ENCODE measurements at places on chromosomes 1 and 21. TPM values are rescaled to one million over a fixed set of nuclear protein-coding genes. Genes with fewer than 3 reads are reported as not detected.

The FAM3B gene
- polyA plus RNA-seq, result not detected

DNA sequence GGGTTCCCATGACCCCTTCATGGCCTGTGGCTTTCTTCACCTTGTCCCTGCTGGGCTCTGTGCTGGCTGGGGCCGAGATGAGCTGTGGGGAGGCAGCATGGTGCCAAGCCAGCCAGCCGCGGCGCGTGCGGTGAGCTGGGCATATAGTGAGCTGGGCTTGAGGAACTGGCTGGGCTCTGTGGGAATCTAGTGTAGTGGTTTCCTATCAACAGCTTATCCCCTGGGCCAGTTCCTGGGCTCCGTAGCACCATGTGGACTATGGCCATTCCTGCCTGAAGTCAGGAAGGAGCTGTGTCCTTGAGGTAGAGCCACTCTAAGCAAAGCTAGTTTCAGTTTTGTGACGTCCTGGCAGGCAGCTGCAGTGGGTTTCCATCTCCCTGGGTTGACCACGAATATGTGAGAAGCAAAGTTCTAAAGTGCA is 1.8 kb downstream of the NCMAP start:
- peak overlapping the region; percentile 74 for H3K4me3 ChIP-seq
- H3K27ac ChIP-seq, result peak overlapping the region; percentile 41
- peaks cover 37% of the 10 kb centered on the region for H3K27me3 ChIP-seq
- peaks cover 19% of the 10 kb centered on the region for H3K4me1 ChIP-seq
- no peaks in the 10 kb centered on the region for H3K36me3 ChIP-seq

- H3K36me3 ChIP-seq, result no peaks in the 10 kb centered on the region
- no peak within 1 kb of the TSS for H3K27ac ChIP-seq
- DNase-seq, result no peak
- no peaks in the 10 kb centered on the region for H3K4me1 ChIP-seq
- H3K27me3 ChIP-seq, result no peaks in the 10 kb centered on the region
These were observed at the start of gene CLDN8 for GRCh38 chr21:30216041-30216723. CLDN8 (minus strand) TSS chr21:30216097; CDS start chr21:30215925, 172 bp downstream.

The LCE2C gene
- polyA plus RNA-seq, result not detected

DNA sequence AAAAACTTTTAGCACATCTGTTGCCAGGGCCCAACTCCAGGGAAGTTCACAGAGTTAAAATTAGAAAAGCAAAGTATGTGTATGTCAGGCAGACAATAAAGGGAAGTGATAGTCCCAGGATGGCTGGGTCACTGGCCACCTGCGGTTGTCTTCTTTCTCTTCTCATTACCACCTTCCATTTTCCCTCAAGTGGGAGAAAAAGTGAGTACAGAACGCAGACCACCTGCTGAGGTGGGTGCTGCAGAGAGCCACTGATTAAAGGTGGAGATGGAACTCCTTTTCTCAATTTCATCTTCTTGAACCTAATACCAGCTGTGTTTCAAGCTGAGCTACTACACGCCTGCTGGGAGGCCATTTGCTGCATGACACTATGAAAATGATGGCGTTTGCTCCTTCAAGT is 88.8 kb upstream of the PDE4B start:
- H3K27me3 ChIP-seq, result peaks cover 2% of the 10 kb centered on the region
- no peak overlapping the region for H3K27ac ChIP-seq
- H3K4me3 ChIP-seq, result no peak overlapping the region
- no peak for DNase-seq
- H3K4me1 ChIP-seq, result no peaks in the 10 kb centered on the region

The OR6P1 gene
- not detected for polyA plus RNA-seq

The TMEM200B gene
- not detected for polyA plus RNA-seq

The ARHGEF19 gene
- 10.0 TPM for polyA plus RNA-seq

DNA sequence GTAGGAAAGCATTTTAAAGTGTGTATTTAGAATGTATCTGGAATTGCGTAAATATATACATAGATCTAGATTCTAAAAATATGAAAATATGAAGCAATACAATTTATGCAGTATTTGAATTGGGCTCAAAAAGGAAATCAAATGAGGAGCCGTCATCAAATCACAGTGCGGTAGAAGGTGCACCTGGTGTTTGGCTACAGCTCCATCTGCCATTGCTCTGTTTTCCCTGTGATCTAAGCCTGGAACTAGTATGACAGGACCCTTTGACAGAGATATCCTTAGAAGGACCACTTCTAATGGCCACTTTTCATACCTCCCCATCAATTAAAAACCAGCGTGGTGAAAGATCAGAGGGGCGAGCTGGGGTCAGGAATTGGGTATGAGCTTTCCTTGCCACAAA is 202.6 kb downstream of the NFIA start:
- H3K4me1 ChIP-seq, result no peaks in the 10 kb centered on the region
- H3K4me3 ChIP-seq, result no peak overlapping the region
- no peaks in the 10 kb centered on the region for H3K36me3 ChIP-seq
- DNase-seq, result no peak
- H3K27me3 ChIP-seq, result no peaks in the 10 kb centered on the region

The SYT14 gene
- not detected for polyA plus RNA-seq

DNA sequence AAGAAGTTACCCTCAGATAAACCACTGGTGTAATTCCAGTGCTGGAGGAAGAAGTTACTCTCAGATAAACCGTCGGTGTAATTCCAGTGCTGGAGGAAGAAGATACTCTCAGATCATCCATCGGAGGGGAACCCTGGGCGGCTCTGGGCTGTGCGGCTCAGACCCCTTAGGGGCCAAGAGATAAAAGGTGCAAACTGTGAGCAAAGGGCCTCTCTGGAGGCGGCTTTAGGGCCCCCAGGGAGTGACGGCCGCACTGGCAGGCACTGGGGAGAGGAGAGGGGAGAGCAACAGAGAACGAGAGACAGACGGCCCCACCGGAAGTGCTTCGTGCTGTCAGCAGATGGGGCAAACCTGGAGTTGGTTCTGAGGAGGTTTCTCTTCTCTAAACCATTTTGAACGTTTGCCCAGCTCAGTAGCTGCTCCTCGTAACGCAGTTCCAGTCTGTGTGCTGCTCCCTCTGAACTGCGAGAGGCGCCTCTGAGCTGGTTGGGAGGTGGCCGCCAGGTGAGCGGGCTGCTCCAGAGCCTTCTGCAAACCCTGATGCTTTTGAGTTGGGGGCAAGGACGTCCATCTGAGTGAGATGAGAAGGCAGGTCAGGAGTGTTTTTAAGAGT is 62.6 kb upstream of the COL6A1 start:
- H3K36me3 ChIP-seq, result no peaks in the 10 kb centered on the region
- no peak for DNase-seq
- no peaks in the 10 kb centered on the region for H3K4me1 ChIP-seq

- peaks cover 28% of the 10 kb centered on the region for H3K4me1 ChIP-seq
- no peak for DNase-seq
- H3K27me3 ChIP-seq, result peaks cover 45% of the 10 kb centered on the region
- H3K4me3 ChIP-seq, result no peak overlapping the region
- no peaks in the 10 kb centered on the region for H3K36me3 ChIP-seq
These were observed 2.6 kb downstream of the C1orf21 start for GRCh38 chr1:184389446-184389845.

DNA sequence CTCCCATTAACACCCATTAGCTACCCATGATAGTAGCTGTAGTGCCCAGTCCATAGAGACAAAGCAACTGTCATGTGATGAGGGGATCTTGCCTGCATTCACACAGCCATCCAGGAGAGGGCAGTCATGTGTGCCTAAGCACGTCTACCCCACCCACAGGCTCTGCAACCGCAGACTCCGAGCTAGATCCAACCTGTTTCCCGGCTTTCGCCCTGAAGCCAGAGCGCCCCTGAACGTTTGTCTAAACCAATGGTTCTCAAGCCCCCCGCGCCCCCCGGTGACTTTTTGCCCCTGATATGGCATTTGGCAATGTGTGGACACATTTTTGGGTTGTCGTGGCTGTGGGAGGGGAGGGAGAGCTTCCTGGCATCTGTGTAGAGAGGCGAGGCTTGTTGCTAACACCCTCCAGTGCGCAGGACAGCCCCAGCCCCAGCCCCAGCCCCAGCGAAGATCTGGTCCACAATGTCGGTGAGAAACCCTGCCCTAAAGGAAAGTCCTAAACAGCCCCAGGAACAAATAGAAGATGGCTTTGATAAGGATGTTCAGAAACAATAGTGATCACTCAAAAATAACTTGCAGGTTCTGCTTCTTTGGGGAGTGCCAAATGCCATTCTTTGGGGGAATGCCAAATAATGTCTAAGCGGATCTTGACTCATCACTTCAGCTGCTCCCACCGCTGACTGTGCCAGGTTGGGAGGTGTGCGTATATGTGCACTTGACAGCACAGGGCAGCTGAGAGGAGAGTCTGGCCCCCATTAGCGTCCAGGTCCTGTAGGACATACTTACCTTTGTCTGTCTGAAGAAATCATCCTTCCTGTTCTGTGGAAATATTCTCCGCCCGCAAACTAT is 34.5 kb downstream of the SLC44A3 start:
- peak; percentile 75 for DNase-seq
- H3K4me3 ChIP-seq, result no peak overlapping the region

GRCh38 chr1:75129983-75130789 is 4.0 kb upstream of the LHX8 start:
- no peak for DNase-seq
- peaks cover 71% of the 10 kb centered on the region for H3K27me3 ChIP-seq
- no peak overlapping the region for H3K4me3 ChIP-seq
- H3K36me3 ChIP-seq, result peaks cover 20% of the 10 kb centered on the region
- H3K4me1 ChIP-seq, result peaks cover 12% of the 10 kb centered on the region
- H3K27ac ChIP-seq, result no peak overlapping the region

GRCh38 chr1:96721053-96721415 is 550 bp upstream of the PTBP2 start:
- peak overlapping the region; percentile 99 for H3K27ac ChIP-seq
- H3K4me1 ChIP-seq, result peaks cover 33% of the 10 kb centered on the region
- no peaks in the 10 kb centered on the region for H3K27me3 ChIP-seq
- H3K4me3 ChIP-seq, result peak overlapping the region; percentile 92

GRCh38 chr1:93541045-93541444 is 93.1 kb downstream of the FNBP1L start:
- H3K36me3 ChIP-seq, result no peaks in the 10 kb centered on the region
- no peak for DNase-seq
- H3K4me1 ChIP-seq, result no peaks in the 10 kb centered on the region
- H3K4me3 ChIP-seq, result no peak overlapping the region
- H3K27me3 ChIP-seq, result no peaks in the 10 kb centered on the region

The C8A gene
- not detected for polyA plus RNA-seq

The TNFRSF4 gene
- not detected for polyA plus RNA-seq

The MAEL gene
- polyA plus RNA-seq, result not detected

GRCh38 chr1:53139951-53140361 is 2.5 kb downstream of the SLC1A7 start:
- H3K4me3 ChIP-seq, result no peak overlapping the region
- no peak for DNase-seq
- H3K27ac ChIP-seq, result peak overlapping the region; percentile 30
- H3K36me3 ChIP-seq, result peaks cover 13% of the 10 kb centered on the region
- H3K27me3 ChIP-seq, result peaks cover 7% of the 10 kb centered on the region

The RNF115 gene
- 4.6 TPM for polyA plus RNA-seq

DNA sequence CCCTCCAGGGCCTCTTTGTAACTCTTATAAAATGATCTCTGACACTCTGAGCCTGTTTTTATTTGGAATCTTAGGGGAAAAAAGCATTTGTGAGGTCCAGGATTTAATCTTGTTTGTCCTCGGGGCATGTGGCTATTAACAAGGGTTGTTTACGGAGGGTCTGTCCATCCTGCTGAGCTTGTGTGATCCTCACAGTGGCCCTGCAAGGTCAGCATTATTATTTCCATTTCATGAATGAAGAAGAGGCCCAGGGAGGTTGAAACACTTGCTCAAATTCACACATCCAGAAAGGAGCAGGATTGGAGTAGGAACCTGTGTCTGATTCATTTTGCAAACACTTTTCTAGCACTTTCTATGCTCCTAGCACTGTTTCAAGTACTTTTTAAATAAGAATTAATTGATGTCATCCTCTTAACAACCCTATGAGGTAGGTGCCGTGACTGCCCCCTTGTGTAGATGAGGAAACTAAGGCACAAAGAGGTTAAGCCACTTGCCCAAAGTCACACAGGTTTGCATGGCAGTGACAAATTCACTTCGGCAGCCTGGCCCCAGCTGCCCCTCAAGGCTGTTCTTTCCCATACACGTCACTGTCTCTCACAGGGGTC is 178.9 kb downstream of the MIS18A start:
- H3K27ac ChIP-seq, result no peak overlapping the region
- H3K36me3 ChIP-seq, result no peaks in the 10 kb centered on the region
- peaks cover 17% of the 10 kb centered on the region for H3K27me3 ChIP-seq
- no peak overlapping the region for H3K4me3 ChIP-seq
- DNase-seq, result no peak
- H3K4me1 ChIP-seq, result no peaks in the 10 kb centered on the region

The ATP1A2 gene
- not detected for polyA plus RNA-seq
